T-cell (primary cell): ENCODE measurements at places on chromosomes 5 and 9. TPM values are rescaled to one million over a fixed set of nuclear protein-coding genes. Genes with fewer than 3 reads are reported as not detected.

PRLR gene
- not detected for total RNA-seq

IL7R gene
- 961 TPM for total RNA-seq

GABRB2 gene
- not detected for total RNA-seq

MAST4 gene
- total RNA-seq = 35.5 TPM

DRD1 gene
- total RNA-seq = not detected

PCDHGA1 gene
- 0.35 TPM for total RNA-seq

LMBRD2 gene
- total RNA-seq = 12.5 TPM

SLC6A3 gene
- not detected for total RNA-seq

FGF1 gene
- not detected for total RNA-seq

GHR gene
- not detected for total RNA-seq

SPINK7 gene
- not detected for total RNA-seq

PCDHA13 gene
- not detected for total RNA-seq

TAL2 gene
- total RNA-seq = not detected

SVEP1 gene
- total RNA-seq = not detected

IRX2 gene
- not detected for total RNA-seq

MSX2 gene
- not detected for total RNA-seq

FAM120A gene
- total RNA-seq = 93.5 TPM

TMEFF1 gene
- not detected for total RNA-seq

CCDC152 gene
- 3.6 TPM for total RNA-seq

FST gene
- 0.86 TPM for total RNA-seq

N4BP3 gene
- 8.1 TPM for total RNA-seq

TMEM171 gene
- total RNA-seq = not detected

RXFP3 gene
- not detected for total RNA-seq

SIMC1 gene
- total RNA-seq = 25.4 TPM

PCDHB16 gene
- total RNA-seq = not detected

PCDHB3 gene
- total RNA-seq = not detected
